ENCODE measurements at places on chromosomes 12 and 14.

DNA sequence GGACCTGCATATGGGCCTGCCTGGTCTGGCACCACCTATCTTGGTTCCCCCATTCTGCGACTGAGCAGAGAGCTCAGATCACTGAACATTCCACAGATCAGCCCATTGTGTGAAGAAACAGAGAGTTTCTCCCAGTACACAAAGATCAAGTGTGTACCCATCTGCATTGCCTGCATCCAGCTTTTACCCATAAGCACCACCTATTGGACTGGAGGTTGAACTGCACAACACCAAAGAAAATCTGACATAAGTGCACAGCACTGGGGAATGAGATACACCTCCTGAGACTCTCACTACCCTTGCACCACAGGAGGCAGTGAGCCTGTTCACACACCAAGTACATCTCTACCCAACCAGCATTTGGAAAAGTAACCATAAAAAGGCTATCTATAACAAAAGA lies 362.6 kb upstream of the CLEC14A start:
- DNase-seq = no peak

- DNase-seq = no peak
These were observed 11.3 kb downstream of the MEG3 start for GRCh38 chr14:100836941-100837804.

GRCh38 chr12:21764950-21765349 lies 9.6 kb downstream of the KCNJ8 start:
- no peak for DNase-seq

DNA sequence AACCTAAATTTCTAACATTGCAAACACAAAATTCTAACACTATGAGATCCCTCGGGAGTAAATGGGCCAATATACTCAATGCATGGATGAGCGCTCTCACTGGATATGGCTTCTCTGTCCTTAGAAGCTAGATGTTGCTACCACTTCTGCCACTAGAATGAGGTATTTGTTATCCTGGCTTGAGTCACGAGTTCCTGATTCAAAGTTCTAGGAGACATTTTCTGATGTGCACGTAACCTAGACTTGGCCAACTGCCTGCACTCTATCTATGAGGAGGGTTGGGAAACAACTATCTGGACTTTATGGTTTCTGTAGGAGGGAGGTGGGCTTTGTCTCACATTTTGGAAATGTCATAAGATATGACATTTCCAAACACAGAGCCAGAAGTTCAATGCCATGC lies 37.6 kb downstream of the FERMT2 start:
- no peak for DNase-seq

GRCh38 chr12:32887058-32887457 lies 9.5 kb downstream of the PKP2 start:
- no peak for DNase-seq

- DNase-seq = no peak
These were observed 50.4 kb downstream of the SLC24A4 start for GRCh38 chr14:92373336-92373735.

DNA sequence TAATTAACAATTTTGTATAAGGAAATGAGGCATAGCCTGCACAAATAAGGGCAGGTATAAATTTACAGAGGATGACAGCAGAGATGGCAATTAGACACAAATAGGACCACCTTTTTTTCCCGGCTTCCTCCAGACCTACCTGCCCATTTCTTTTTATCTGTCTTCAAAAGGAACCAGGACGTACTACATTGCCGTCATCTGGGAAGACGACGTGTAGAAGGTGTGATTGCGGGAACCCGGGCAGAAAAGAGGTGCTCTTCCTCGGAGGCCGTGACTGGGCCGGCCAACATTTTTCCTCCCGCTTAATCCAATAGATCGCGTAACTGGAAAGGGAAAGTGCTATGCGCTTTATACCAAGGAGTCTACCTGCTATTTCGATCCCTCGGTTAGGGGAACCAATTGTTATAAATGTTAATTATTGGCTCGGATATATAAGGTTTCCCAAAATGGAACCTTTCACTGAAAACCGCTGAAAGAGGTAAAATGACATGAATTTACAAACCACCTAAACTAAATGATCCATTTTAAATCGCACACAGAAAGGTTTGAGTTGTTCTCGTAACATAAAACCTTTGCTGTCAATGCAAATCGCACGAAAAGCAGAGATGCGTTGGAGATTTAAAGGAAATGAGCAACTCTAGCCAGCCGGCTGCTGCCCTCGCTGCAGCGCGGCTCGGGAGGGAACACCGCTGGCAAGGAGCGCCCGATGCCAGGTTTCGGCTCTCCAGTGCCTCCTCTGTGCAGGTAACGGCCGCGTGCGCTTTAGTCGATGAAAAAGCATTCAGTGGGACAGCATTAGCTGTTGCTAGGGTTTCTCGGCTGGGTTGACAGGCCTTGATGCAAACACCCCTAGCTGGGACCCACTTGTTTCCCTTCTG lies 2.8 kb upstream of the SIX1 start:
- DNase-seq = no peak

- no peak for DNase-seq
These were observed 411.0 kb upstream of the OR4E1 start for GRCh38 chr14:22084393-22085281.

- no peak for DNase-seq
These were observed 5.6 kb downstream of the HIP1R start for GRCh38 chr12:122840580-122841513.

DNA sequence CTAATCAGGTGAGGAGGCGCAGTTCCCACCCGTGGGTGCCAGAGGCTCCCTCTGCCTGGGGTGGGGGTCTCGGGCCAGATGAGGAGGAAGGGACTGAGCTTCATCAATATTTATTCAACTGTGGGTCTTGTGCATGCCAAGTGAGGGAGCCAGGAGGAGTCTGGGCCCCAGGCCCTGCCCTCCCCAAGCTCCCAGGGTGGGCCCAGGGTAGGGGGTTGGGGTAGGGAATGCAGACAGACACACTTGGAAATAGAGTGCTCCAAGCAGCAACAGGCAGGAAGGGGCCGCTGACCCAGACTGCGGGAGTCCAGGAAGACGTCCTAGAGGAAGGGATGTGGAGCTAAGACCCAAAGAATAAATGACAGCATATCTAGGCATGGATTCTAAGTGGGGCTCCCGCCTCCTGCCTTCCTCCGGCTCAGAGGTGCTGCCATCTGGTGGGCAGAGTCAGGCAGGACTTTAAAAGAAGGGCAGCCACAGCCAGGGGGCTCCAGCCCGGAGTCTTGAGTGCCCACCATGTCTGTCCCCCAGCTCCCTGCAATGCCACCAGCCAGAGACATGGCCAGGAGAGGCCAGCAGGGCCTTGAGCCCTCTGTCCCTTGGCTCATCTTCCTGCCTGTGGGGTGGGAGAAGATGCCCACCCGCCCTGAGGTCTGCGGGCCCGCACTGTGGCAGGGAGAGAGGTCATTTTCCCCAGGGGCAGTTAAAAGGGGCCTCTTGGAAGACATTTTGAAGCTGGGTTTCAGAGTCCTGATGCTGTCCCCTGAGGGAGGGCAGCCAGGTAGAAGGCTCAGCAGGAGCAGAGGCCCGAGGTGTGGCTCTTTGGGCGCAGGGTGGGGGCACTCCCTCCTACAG lies 70.1 kb downstream of the PHETA1 start:
- DNase-seq = peak; percentile 24

GRCh38 chr12:34289431-34290380 lies 267.4 kb downstream of the ALG10 start:
- DNase-seq = no peak

DNA sequence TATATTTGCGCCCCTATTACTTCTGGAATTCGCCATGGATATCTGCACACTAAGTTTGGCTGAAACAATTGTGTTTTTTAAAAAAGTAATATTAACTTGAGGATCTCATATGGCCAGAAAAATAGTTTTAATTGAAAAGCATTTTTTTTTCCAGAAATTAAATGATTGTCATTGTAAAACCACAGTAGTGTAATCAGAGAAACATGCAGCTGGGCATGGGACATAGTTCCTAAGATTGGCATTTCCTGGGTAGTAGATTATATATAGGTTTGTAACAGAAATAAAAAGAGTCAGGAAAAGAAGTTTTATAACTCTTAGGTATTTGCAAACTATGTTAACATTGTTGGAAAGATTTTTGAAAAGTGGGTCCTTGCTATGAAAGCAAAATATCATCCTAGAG lies 17.6 kb downstream of the SSPN start:
- DNase-seq = no peak

DNA sequence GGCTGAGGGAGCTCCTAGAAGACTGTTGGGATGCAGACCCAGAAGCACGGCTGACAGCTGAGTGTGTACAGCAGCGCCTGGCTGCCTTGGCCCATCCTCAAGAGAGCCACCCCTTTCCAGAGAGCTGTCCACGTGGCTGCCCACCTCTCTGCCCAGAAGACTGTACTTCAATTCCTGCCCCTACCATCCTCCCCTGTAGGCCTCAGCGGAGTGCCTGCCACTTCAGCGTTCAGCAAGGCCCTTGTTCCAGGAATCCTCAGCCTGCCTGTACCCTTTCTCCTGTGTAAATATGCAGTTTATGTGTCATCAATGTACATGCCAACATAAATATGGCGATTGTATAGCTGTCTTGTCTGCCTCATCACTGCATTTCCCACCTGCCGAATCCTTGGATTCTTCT lies 7.5 kb downstream of the AMHR2 start:
- DNase-seq = no peak

DNA sequence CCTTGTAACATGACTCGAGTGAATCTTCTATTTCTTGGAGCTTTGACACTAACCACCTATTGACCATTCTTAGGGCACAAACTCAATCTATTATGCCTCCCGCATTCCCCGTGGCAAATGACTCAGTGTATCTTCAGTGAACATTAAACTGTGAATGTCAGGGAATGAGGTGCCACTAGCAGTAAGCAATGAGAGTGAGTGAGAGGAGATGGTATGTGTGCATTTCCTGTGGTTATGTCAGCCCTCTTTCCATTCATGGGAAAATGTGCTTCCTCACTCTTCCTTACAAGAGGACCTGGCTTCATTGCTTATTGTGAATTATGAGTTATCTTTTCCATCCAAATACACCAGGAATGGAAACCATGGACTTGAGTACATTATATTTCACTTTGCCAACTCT lies 229.2 kb downstream of the EMP1 start:
- no peak for DNase-seq

- DNase-seq = no peak
These were observed 111.4 kb downstream of the STXBP6 start for GRCh38 chr14:24938593-24938992.

DNA sequence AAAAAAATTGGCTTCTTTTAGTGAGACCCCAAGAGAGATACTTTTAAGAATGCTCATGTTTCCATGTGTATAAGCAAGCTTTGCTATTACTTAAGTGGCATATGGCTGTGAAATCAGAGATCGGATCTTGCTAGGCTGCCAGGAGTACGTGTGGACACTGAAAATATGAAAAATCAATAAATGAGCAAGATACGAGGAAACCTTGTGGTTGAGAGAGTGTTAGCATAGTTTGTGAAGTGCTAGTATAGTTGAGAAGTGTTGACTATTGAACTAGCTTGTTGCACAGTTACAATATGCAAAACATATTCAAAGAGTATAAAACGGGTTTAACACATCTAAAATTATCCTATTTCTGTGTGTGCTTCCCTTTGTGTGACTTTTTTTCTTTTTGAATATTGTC lies 230.9 kb upstream of the NOVA1 start:
- DNase-seq = no peak

GRCh38 chr14:106058342-106058741 lies 532.0 kb downstream of the TMEM121 start:
- no peak for DNase-seq

- no peak for DNase-seq
These were observed 68.6 kb upstream of the SYT1 start for GRCh38 chr12:78795934-78796445.

DNA sequence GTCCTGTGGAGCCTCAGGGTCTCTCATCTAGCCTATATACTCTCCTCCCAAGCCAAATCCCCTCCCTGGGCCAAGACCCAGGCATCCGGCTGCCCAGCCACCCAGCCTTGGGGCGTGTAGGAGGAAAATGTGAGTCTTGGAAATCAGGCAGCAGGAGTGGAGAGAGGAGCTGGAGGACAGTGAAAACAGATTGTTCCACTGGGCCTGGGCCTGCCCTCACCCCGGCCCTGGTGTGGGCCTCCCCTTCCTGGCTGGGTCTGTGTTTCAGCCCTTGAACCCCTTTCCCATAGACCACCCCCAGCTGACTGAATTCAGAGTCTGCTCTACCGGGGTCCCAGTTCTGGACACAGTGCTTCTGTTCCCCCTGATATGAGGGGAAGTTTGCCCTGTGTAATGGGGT lies 6.7 kb downstream of the ITGA5 start:
- DNase-seq = no peak

DNA sequence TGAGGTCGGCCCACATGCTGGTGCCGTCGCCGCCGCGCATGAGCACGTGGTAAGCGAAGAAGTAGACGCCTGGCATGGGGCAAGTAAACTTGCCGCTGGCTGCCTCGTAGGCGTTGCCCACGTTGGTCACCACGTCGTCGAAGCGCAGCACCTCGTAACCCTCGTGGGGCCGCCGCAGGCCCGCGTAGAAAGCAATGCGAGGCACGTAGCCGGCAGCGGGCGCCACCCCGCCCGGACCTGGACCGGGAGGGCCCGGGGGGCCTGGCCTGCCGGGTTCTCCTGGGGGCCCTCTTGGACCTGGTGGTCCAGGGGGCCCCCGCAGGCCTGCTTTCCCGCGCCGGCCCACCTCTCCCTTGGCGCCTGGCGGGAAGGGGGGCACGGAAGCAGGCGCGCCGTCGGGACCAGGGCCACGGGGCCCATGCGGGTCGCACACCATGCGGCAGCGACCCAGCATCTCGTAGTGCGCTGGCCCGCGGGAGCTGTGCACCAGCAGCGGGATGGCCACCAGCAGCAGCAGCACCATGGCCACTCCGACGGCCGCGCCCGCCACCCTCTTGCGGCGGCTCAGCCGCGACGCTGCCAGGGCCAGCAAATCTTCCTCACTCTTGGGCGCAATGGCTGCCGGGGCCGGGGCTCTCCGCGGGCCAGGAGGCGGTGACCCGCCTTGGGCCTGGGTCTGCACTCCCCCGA lies 888 bp downstream of the C1QL4 start:
- DNase-seq = no peak

DNA sequence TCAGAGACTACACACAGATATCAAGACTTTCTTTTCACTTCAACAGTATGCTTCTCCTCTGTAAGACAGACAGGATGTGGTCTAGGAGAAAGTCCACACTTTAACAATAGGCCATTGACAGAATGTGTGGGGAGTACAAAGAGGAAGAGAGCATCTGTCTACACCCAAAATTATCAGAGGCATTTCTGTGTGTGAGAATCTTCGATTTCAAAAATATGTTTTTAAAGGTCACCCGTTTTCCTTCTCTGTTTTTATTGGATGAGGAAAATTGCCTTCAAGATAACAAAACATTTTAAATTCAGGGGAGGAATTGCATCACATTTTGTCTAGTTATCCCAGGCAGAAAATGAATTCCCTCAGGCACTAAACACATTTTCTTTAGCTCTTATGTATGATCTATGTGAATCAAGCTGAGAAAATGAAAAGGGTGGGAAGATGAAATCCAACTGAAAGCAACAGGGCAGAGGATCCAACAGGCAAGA lies 16.4 kb downstream of the NAV3 start:
- no peak for DNase-seq

GRCh38 chr12:26696613-26697092 lies 136.3 kb downstream of the ITPR2 start:
- DNase-seq = no peak

- no peak for DNase-seq
These were observed 24.7 kb downstream of the TRAPPC6B start for GRCh38 chr14:39145266-39145966.
